ENCODE measurements at places on chromosomes 13 and 19.

DNA sequence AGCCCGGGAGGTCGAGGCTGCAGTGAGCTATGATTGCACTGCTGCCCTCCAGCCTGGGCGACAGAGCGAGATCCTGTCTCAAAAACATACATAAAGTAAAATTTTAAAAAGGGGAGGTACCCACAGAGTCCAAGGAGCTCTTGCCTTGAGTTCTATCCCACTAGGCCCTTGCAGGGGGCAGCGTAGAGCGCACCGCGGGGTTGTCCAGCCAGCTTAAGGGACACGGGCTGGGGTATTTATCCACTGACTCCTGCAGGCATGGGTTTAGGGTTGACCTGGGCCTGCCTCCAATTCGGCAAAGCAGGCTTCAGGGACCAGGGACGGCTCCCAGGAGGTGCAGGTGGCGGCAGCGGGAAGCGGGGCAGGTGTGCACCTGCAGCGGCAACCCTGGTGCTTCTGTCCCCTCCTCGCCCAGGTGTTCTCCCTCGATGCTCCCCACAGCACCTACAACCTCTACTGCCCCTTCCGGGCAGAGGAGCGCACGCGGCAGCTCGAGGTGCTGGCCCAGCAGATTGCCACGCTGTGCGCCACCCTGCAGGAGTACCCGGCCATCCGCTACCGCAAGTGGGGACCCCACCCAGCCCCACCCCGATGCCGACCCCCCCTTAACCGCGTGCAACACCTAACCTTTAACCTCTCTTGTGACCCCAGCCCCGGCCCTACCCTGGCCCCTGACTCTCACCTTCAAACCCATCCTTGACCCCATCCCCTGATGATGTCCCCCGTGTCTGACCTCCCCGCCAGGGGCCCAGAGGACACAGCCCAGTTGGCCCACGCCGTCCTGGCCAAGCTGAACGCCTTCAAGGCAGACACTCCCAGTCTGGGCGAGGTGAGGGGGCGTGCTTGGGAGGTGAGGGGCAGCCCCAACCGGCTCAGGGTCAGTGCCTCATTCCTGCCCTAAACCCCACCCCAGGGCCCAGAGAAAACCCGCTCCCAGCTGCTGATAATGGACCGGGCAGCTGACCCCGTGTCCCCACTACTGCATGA lies 4.7 kb downstream of the STXBP2 start:
- no peak for DNase-seq

DNA sequence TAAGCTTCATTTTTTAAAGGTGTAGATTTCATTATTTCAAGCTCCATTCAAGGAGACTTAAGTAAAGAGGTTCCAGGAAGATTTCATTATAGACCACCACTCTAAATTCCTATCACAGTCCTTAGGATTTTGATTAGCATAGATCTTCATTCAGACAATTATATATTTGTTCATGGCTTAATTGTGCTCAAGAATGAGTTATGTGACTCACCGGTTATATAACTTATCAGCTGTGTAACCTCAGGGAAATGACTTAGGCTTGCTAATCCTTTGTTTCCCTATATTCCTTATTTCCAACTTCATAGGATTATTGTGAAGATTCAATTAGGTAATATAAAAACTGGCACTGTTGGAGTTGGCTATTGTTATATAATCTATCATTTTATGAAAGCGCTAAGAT lies 632.8 kb upstream of the SPRY2 start:
- no peak for DNase-seq

- peak; percentile 93 for DNase-seq
These were observed 23.1 kb downstream of the TMED1 start for GRCh38 chr19:10812902-10813404.

DNA sequence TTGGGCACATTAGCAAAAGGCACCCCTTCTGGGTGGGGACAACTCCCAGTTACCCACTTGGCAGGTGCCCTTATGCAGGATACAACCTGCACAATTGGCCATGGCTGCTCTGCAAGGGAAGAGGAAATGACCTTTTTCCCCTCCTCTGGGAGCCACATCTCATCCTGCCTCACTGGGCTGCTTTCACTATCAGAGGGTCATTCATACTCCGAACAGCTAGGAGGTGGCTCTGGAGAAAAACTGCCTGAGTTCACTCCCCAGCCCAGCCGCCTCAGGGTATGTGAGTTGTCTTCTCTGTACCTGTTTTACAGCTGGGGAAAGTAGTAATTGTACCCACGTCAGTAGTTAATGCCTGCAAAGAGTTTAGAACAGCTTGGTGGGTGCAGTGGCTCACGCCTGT lies 7.1 kb upstream of the ACTN4 start:
- DNase-seq = no peak

- no peak for DNase-seq
These were observed 245.4 kb upstream of the SPRY2 start for GRCh38 chr13:80586356-80586755.

- DNase-seq = no peak
These were observed 360.5 kb downstream of the KCNRG start for GRCh38 chr13:50375792-50376191.

Data from HTR-8/SVneo (cell line).